Gastrocnemius medialis (tissue), 4 donors: ENCODE measurements at places on chromosomes 11 and 22. TPM values are rescaled to one million over a fixed set of nuclear protein-coding genes. Genes with fewer than 3 reads are reported as not detected.

Gene OR51I1
- not detected for total RNA-seq

GRCh38 chr11:121337740-121338272 is 45.2 kb downstream of the SC5D start:
- DNase-seq: no peak

- DNase-seq: no peak
Observed at GRCh38 chr11:91857179-91857578, 367.4 kb upstream of the FAT3 start.

- no peak for DNase-seq
Observed at GRCh38 chr11:12289667-12290476, 87.5 kb upstream of the PARVA start.
